ENCODE measurements at places on chromosomes 1 and 21.

- no peak for ATAC-seq
These were observed 21.1 kb downstream of the SMAP2 start for GRCh38 chr1:40394491-40395172.

DNA sequence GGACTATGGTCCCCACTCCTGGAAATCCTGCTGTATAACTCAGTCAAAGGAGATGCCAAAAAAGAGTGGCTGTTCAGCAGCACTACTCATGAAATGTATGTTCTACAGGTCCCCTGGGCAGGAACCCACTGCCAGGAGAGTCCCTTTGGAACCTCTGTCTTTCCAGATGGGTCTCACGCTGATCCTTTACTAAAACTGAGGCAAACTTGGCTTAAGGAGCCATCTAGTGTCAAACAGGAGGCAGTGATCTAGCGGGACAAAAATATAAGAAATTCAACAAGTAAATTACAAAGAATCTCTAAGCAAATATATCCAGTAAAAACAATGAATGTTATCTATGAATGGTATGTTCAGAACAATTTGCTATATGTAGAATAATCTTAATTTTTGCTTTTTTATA, 80.5 kb upstream of the PRMT6 start:
- no peak for ATAC-seq

DNA sequence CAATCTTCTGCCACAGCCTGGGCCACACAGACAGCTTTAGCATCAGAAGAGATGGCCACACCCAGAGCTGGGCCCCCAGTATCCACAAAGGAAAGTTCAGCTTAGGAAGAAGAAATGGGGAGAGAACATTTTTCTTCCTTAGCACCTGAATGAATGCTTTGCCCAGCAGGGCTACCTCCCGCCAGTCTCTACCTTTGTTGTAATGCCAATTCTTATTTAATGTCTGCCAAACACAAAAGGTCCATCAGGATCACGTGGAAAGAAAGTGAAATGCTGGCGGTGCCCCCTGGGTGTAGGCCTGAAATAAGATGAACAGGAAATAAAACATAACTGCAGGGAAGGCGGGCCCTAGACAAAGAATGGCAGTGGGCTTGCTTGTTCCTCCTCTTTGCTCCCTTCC, 125.6 kb downstream of the CACNA1E start:
- ATAC-seq: no peak

DNA sequence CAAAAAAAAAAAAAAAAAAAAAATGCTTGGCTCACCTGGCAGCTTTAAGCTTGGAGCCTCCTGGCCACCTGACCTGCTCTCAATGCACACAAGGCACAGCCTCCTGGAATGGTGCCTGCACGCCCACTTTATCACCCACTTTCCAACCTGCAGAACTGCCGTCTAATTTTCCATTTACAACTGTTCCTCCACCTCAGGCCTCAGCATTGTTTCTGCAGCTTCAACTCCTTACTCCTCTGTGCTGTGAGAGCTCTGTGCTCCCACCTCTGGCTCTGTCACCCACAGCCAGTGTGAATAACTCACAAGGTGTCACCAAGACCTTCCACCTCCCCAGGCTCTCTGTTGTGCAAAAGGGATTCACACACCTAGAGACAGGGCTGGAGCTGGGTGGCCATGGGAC, 38.7 kb upstream of the GPR157 start:
- ATAC-seq: no peak

DNA sequence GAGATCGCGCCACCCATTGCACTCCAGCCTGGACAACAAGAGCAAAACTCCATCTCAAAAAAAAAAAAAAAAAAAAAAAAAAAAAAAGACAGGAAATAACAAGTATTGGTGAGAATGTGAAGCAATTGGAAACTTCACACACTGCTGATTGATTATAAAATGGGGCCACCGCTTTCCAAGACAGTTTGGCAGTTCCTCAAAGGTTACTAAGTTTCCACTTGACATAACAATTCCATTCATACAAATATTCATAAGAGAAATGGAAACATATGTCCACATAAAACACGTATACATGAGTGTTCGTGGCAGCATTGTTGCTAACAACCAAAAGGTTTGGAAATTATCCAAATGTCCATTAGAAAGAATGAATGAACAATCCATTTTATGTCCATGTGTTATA, 26.3 kb downstream of the USP24 start:
- ATAC-seq: no peak

GRCh38 chr21:37530901-37531351, 164.4 kb downstream of the DYRK1A start:
- no peak for ATAC-seq

- ATAC-seq: no peak
These were observed 255.9 kb downstream of the FAF1 start for GRCh38 chr1:50704126-50704525.

DNA sequence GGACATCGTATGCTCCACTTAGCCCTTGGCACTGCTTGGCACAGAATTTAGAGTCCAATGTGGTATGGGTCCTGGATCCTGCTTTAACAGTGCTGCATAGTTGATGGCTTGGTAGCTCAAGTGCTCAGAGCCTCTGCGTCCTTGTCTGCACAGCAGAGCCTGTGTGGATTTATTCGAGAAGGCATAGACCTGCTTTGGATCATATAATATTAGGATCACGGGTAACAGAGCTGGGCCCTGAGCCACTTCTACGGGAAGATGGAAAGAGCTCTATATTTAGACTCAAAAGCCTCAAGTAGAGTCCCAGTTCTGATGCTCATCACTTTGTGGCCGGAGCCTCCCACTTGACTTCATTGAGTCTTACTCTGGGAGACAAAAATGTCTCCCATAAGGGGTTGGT, 164.4 kb upstream of the EDN2 start:
- no peak for ATAC-seq

- ATAC-seq: no peak
These were observed 49.6 kb downstream of the HSF2BP start for GRCh38 chr21:43609501-43610340.

GRCh38 chr1:201573923-201574322, 35.0 kb downstream of the NAV1 start:
- ATAC-seq: no peak

- no peak for ATAC-seq
These were observed 177.7 kb downstream of the KIF26B start for GRCh38 chr1:245332513-245332912.

GRCh38 chr1:81407000-81407821, 393.5 kb upstream of the ADGRL2 start:
- ATAC-seq: no peak

DNA sequence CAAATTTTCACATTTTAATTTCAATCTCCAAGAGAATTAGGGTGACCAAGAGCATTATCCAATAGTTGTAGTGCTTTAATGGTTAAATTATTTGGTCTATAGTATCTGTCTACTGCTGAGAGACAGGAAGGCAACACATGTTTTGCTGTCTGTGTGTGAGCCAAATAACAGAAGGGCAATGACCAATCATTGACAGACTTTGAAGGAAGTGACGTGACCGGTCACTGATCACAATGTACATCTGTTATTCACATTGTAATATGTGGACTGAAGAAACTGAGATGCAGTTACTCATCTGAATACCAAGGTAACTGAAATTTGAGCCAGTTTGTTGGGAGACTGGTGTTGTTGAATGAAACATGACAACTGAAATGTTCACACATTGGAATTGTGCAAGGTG, 196.7 kb downstream of the LRRC40 start:
- ATAC-seq: no peak

- peak; percentile 15 for ATAC-seq
These were observed 802 bp downstream of the KAZN start for GRCh38 chr1:14599183-14599791.

DNA sequence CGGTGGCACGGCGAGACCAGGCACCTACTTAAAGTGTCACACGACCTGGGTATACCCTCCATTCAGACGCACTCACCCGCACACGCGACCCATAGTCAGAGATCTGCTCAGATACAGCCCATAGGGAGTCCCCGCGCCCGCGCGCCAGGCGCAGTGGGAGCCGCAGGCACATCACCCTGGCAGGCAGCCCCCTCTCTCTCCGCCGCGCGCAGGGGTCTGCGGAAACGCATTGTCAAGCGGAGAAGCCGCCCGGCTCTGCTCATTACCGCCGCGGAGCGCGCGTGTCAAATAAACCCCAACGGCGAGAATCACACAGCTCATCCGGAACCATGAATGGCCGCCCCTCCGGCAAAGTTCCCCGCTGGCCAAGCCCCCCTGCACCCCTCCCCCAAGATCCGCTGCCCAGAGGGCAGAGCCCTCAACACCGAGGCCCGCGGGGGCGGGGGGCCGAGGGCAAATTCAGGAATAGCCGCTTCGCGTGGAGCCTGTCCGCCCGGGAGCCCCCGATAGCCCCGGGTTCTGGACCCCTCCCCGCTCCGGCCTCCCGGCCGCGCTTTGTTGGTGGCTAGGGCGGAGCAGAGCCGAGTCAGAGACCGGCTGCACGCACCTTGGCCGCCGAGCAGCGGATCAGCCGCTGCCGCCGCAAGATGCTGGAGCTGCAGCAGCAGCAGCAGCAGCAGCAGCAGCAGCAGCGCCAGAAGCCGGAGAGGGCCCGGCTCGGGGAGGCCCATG, 522 bp downstream of the LRP8 start:
- ATAC-seq: peak; percentile 2

- ATAC-seq: no peak
These were observed 2.4 kb downstream of the ACTN2 start for GRCh38 chr1:236688705-236689104.

- no peak for ATAC-seq
These were observed 66.6 kb downstream of the S100B start for GRCh38 chr21:46538262-46538661.

GRCh38 chr1:76607717-76608116, 259.6 kb upstream of the ST6GALNAC5 start:
- ATAC-seq: no peak

- ATAC-seq: no peak
These were observed 125.5 kb downstream of the ADAMTS1 start for GRCh38 chr21:26719750-26720149.

- no peak for ATAC-seq
These were observed 138.9 kb upstream of the DMRTA2 start for GRCh38 chr1:50562106-50562505.

- no peak for ATAC-seq
These were observed 5.9 kb downstream of the PKLR start for GRCh38 chr1:155295183-155295941.

GRCh38 chr1:208179961-208180409, 64.2 kb downstream of the PLXNA2 start:
- no peak for ATAC-seq

DNA sequence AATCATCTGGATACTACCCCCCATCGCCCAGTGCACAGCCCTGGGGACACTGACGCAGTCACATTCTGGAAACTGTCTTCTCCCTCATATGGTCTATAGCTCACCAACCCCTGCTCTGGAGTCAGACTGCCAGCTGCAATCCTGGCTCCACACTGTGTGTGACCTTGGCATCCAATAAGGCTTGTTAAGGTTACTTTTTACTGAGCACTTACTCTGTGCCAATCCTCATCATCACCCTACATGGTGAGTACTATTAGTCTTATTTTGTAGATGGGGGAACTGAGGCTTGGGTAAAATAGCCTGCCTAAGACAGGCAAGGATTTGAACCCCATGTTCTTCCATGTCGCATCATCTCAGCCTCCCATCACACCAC, 34.9 kb downstream of the AHDC1 start:
- peak; percentile 21 for ATAC-seq

- no peak for ATAC-seq
These were observed 11.6 kb upstream of the NPHP4 start for GRCh38 chr1:6003568-6004411.

DNA sequence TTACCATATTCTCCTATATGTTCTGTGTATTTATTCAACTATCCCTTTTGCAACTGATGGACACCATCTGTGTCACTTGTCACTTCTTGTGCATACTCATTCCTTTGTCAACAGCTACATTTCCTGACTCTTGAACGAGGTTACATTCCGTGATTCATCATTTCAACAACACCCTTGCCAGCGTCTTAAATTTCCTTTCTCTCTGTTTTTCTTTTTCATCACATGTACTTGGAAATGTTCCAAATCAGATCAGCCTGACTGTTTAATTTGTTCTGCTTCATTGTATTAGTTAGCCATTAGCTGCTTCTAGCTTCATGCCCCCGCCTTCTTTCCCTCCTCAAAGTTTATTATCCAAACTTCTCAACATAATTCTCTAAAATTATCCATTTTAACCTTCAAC, 173.0 kb downstream of the ADGRL4 start:
- no peak for ATAC-seq

GRCh38 chr1:25088946-25089345, 143.4 kb downstream of the SYF2 start:
- no peak for ATAC-seq

DNA sequence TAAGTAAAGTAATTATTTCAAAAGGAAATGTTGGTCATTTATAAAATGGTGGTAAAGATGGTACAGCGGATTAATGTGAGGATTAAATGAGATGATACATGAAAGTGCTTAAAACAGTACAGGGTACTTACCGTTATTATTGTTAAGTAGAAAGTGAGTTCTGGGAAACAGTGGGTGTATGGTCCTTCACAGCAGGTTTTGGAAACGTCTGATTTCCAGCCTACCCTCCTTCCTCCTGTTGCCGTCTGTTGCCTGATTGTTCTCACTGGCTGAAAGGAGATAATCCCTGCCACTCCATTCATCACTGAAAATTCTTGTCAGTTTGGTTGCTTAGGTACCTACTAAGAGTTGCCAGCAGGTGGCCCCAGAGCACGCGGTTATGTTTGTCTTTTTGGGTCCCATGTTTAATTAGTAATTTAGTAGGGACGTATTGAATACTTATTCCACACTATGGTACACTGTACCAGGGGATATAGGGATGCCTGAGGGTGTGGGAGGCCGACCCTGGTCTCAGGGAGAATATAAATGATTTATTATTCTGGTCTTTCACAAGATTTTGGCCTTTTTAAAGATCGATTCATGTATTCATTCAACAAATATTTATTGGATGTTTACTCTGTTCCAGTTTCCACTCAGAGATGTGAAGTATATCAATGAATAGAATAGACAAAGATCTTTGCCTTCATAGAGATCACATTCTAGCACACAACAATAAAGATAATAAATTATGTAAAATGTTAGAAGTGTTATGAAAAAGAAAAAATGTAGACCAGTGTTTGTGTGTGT, 30.8 kb upstream of the RPTN start:
- ATAC-seq: no peak

DNA sequence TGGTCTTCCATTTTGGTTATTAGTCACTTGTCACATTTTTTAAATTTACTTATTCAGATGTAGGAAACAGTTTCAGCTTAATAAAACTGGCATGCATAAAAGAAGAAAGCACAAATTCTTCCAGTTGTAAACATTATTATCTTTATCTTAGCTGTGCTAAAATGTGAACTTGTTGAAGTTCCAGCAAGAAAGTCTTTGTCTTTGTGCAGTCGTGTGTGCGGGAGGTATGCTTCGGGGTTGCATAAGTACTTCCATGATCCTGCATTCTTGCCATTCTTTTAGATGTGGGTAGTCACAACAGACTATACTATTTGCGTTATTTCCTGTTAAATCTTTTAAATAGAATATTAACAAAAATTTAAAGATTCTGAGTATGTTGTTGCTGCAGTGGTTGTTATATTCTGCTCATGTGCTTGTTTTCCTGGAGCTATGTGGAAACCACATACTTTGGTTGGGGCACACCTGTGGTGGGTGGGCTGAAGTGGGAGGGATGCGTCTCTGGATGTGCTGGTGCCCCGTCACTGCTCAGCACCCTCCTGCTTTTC, 49.9 kb downstream of the CBS start:
- no peak for ATAC-seq
